ENCODE measurements at places on chromosomes 4 and X.
A peak's percentile ranks its signal among the peaks of the same experiment; 100 is the strongest.

GRCh38 chrX:40012868-40013265 lies 84.9 kb downstream of the BCOR start:
- DNase-seq, result peak; percentile 66

- DNase-seq, result no peak
Measured at GRCh38 chr4:41644288-41644914, 104.1 kb downstream of the PHOX2B start.

DNA sequence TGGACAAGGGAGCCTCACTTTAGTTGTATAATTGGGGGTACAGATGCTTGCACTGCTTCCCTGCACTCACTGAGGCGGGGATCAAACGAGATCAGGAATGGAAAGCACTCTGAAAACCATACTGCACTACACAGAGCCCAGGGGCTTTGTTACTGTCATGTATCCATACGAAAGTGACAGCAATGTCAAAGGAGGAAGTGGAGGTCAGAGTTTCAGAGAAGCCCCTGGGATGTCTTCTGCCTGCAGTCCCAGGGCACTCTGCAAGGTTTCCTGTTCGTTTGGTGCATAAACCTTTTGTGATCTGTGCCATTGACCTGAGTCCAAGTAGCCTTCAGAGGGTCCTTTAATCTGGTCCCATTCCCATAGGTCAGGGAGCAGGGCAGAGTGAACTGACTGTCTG lies 31.2 kb downstream of the RNF175 start:
- peak; percentile 45 for DNase-seq

GRCh38 chrX:115364670-115365069 lies 75.2 kb downstream of the LUZP4 start:
- no peak for DNase-seq

DNA sequence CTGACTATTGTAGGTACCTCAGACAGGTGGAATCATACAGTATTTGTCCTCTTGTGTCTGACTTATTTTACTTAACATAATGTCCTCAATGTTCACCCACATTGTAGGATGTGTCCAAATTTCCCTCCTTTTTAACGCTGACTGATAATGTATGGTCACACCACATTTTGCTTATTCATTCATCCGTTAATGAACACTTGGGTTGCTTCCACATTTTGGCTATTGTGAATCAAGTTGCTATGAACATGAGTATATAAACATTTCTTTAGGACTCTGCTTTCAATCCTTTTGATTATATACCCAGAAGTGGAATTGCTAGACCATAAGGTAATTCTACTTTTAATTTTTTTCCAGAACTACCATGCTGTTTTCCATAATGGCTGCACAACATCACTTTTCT lies 87.0 kb upstream of the NDP start:
- no peak for DNase-seq

- DNase-seq, result no peak
Measured at GRCh38 chr4:143344041-143344440, 7.4 kb downstream of the GAB1 start.

GRCh38 chr4:186158021-186158813 lies 33.1 kb upstream of the CYP4V2 start:
- DNase-seq, result no peak

- DNase-seq, result no peak
Measured at GRCh38 chr4:36476135-36476534, 194.7 kb downstream of the DTHD1 start.

- peak; percentile 39 for DNase-seq
Measured at GRCh38 chr4:74623041-74623440, 171.3 kb downstream of the BTC start.

GRCh38 chrX:7131621-7132020 lies 15.9 kb upstream of the STS start:
- no peak for DNase-seq

DNA sequence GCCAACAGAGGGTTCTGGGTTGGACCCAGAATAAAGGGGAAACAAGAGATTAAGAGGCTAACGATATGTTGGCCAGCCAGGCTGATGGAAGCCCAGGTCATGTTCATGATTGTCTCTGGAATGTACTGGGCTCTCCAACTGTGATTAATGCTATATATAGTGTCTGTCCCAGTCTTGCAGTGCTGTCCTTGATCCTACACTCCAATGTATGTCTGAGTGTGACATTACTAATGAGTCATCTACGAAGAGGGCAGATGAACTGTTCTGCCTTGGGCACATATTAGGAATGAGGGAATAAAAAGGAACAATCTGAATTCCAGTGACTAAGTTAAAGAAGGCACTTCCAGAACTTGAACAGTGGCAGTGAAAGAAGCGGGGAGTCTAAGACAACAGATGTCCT lies 142.1 kb downstream of the PDGFRA start:
- no peak for DNase-seq

- DNase-seq, result no peak
Measured at GRCh38 chr4:138686106-138686835, 329.3 kb upstream of the NOCT start.

GRCh38 chr4:157961229-157961990 lies 211.4 kb downstream of the GASK1B start:
- DNase-seq, result no peak

DNA sequence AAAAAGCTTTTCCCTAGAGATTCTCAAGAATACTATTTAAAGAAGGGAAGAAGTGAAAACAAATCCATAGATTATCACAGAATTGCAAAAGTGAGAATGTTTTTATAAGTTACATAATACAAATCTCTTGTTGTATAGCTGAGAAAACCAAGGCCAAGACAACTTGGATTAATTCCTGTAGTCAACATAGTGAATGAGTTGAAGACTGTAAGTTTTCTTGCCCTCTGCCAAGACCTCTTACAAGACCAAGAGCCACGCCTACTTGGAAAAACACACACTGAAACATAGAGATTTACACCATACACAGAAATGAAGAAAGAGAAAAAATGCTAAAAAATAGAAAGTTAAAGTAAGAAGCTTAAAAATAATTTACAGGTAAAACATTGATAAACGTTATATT lies 2024.0 kb downstream of the PCDH7 start:
- DNase-seq, result no peak

- DNase-seq, result no peak
Measured at GRCh38 chr4:147578593-147578992, 38.6 kb upstream of the TMEM184C start.

DNA sequence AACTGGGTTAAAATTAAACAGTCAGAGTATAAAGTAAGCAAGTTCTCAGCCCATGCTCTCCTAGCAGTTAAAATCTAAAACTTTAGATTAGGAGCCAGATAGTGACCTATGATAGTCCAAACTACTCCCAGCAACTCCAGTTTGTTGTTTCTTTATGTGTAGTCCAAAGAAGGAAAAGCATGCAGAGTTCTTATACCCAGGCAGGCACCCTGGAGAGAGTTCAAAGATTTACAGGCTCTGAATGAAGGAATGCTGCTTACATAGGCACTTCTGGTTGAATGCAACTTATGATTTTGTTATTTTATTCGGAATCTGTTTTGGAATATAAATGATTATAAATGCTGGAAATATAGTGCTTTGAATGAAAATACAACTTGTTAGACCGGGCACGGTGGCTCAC lies 67.2 kb downstream of the GPAT3 start:
- DNase-seq, result no peak

GRCh38 chr4:137519406-137519805 lies 12.9 kb downstream of the PCDH18 start:
- no peak for DNase-seq

DNA sequence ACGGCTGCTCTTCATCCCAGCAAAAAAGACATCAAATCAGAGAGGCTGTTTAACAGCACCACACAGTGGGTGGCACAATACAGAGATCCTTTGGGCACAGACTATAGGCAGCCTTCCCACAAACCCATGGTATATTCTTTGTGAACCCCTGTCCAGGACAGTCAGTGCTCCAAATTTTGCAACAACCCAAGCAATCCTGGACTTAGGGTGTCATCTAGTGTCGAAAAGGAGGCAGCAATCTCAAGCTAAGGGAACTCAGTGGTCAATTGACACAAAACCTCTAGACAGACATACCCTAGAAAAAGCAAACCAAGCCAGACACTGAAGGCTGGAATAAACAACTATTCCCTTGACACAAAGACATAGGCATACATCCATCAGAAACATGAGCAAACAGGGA lies 137.4 kb downstream of the BMP15 start:
- DNase-seq, result no peak

- no peak for DNase-seq
Measured at GRCh38 chr4:86974551-86974994, 39.8 kb downstream of the AFF1 start.

GRCh38 chr4:121326597-121326996 lies 54.2 kb downstream of the QRFPR start:
- DNase-seq, result no peak

DNA sequence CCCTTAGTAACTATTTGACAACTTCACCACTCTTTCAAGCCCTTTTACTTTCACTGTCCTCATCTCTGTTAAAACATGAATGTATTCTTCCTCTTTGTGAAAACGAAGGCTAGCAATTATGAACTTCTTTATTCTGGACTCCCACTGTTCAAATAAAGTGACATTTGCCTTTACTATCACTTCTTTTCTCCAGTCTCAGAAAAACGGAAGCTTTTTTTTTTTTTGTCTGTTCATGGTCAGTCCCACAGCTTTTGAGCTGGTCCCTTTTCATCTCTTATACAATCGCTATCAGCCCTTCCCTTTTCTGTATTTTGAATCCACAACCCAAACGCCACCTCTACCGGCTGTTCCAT lies 327.7 kb downstream of the DKK2 start:
- DNase-seq, result no peak

DNA sequence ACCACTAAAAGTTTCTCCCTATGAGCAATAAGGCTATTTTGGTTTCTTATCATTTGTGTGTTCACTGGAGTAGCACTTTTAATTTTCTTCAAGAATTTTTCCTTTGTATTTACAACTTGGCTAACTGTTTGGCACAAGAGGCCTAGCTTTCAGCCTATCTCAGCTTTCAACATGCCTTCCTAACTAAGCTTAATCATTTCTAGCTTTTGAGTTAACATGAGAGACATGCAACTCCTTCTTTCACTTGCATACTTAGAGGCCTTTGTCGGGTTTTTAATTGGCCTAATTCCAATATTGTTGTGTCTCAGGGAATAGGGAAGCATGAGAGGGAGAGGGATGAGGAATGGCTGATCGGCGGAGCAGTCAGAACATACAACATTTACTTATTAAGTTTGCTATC lies 349.8 kb downstream of the OPHN1 start:
- no peak for DNase-seq
